ENCODE measurements at places on chromosomes 7 and 10.

- DNase-seq = no peak
Measured at GRCh38 chr7:52498366-52498765, 537.1 kb upstream of the POM121L12 start.

DNA sequence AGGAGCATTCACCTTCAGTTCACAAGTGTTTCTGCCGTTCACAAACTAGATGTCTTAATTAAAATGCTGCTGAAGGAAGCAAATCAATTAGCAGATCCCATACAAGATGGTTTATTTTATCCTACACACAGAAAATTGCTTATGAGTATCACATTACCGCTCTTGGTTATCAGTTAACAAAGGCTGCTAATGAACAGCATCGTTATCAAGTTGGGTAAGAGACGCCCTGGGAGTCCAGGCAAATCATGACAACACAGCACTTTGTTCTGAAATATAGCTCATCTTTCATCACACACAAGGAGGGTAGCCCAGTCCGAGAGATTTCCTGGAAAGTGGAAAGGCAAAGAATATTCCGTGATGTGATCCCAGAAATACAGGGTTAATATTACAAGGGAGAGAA, 20.8 kb upstream of the FAM170B start:
- no peak for DNase-seq

DNA sequence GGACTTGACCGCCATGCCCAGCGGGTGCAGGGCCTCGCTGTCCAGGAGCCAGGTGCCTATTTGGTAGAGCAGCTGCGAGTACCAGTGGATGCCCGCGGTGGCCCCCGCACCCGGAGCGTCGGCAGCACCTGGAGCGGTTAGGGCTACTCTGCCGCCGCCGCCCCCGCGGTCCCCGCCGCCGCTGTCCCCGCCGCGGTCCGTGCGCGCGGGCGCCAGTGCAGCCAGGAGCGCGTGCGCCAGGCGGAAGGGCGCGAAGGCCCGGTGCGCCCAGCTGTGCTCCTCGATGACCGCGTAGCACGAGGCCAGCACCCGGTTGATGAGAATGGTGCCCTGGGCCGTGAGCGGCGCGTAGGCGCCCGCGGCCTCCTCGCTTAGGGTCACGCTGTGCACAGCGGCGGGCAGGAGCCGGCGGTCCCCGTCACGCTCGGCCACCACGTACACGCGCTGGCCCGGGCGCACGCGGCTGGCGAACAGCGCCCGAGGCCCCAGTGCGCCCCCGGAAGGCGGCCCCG, 9.3 kb downstream of the SHH start:
- DNase-seq = no peak

- DNase-seq = no peak
Measured at GRCh38 chr10:75229971-75230370, 5.8 kb downstream of the COMTD1 start.

- no peak for DNase-seq
Measured at GRCh38 chr10:96368971-96369370, 10.2 kb upstream of the OPALIN start.

DNA sequence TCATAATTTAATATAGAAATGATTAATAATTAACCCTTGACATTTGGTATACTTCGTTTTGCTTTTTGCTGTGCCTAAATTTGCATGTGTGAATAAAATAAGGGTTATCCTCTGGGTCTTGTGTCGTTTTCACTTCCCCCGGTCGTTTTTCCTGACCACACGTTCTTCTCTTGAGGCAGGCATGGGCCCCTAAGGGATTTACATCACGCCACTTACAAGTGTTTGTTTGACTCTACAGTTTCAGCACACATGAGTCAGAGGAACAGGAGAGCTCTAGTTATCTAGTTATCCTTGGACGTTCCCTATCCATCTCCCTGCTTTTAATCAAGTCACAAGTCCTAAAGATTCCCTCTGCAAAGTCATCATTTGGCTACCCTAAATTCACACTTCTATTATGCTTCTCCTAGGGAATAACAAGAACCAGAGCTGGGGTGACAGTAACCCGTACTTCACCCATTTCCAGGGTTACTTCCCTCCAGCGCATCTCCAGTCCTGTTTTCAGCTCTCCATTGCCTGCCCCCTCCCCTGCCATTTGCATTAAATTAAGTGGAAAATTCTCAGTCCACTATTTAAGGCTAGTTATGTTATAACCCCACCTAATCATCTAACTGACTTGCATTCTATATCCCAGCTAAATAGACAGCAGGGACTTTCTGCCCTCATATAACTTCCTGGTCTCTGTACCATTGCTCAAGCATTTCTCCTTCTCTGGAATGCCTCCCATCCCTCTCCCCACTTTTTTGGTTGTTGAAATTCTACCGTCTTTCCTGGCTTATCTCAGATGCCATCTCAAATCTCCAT, 206.9 kb downstream of the PTEN start:
- no peak for DNase-seq

GRCh38 chr7:13852281-13852968, 137.0 kb downstream of the ETV1 start:
- no peak for DNase-seq

- no peak for DNase-seq
Measured at GRCh38 chr7:155753446-155753965, 58.8 kb downstream of the SHH start.

DNA sequence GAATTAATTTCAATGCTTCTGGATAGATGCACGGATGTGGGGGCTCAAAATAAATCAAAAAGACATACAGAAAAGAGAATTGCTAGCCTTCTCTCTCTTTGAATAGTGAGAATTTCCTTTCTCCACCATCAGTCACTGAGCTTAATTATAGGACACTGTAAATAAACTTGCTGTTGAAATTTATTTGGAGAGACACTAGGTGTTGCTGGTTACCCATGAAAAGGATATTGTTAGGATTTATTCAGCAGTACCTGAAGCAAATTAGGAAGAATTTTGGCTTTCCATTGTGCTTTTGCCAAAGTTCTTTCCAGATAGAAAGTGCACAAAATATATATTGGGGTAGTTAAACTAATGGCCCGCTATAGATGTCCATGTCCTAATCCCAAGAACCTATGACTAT, 27.6 kb downstream of the GCC1 start:
- DNase-seq = no peak

DNA sequence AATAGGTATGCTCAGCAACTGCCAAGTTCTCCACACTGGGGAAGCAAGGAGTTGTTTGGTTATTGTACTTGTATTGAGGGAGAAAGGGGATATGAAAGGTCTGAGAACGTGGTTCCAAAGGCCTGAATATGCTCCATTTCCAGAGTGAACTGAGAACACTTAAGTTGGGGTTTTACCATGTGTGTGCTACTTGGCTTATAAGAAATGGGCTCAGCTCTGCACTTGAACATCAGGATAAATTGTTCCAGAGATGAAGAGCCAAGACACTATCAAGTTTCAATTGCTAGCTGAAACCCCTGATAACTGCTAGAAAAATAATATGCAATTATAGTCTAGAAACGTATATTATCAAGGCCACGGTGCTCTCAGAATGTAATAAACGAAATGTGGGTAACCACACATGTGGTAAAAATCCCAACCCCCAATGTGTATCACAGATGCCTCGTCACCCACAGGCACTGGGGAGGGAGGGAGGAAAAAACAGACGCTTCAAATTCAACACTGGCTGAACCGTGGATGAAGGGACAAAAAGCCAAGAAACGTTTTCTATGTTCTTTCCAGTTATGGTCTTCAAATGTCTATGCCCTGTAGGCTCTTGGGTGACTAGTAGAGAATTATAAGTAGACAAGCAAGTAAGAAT, 16.3 kb downstream of the ELMO1 start:
- peak; percentile 65 for DNase-seq

DNA sequence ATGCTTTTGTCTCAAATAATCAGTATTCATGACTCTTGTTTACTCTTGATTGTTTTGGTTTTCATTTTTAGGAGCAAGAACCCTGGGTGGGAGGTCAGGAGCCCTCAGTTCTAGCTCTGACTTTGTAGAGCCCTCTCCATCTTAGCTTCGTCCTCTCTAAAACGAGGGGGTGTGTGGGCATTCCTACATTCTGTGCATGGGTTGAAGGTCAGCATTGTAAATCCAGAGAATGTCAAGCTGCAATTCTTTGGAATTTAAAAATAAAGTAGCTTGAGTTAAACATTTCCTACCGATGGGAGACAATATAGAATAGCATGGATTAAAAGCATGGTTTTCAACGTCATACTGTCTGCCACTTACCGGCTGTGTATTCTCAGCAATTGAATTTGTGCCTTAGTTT, 128.3 kb downstream of the PRPF18 start:
- no peak for DNase-seq

- no peak for DNase-seq
Measured at GRCh38 chr7:40655426-40655825, 520.6 kb downstream of the SUGCT start.

- no peak for DNase-seq
Measured at GRCh38 chr7:79822620-79823240, 311.9 kb upstream of the GNAI1 start.

DNA sequence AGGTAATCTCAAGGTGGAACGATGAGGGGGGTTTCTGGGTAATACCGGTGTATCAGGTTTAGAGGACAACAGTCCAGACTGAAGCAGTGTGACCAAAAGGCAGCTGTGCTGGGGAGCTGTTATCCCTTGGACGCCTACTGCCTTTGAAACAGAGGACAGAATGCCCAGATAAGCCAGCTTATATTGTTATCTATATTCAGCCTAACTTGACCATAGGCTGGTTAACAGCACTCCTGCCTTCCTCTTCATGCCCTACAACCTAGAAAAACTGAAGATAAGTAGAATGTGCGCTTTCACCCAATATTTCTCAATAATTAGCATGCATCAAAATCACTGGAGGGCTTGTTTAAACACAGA, 44.9 kb downstream of the IL6 start:
- no peak for DNase-seq

DNA sequence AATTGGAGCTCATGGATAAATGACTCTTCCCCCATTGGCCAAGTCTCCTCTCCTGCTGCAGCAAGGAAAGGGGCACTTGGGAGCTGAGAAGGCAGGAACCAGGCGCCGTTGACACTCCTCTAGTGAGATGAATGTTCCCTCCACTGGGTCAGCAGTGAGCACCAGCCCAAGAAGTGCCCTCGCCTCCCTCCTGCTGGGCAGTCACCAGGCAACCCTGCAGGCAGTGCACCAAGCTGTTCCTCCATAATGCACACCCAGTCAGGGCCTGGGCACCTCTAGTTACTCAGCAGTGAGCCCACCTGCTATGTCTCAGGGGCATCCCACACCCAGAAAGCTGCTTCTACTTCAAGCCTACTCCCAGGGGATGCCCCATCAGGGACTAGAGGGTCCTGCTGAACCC, 84.3 kb downstream of the KCNMA1 start:
- DNase-seq = no peak

DNA sequence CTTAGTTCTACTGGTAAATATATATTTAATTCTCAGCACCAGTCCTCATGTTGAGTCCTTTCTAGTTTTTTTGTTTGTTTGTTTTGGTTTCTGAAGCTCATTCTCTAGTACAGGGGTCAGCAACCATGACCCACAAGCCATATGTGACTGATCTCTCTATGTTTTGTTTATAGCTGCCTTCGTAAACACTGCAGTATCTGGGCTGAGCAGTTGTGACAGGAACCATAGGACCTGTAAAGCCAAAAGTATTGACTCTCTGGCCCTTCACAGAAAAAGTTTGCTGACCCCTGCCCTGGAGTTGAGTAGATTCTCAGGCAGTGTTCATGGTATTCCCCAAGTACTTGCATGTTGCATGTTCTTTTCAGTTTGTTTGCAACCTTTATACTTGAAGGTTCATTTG, 20.8 kb downstream of the NET1 start:
- no peak for DNase-seq

DNA sequence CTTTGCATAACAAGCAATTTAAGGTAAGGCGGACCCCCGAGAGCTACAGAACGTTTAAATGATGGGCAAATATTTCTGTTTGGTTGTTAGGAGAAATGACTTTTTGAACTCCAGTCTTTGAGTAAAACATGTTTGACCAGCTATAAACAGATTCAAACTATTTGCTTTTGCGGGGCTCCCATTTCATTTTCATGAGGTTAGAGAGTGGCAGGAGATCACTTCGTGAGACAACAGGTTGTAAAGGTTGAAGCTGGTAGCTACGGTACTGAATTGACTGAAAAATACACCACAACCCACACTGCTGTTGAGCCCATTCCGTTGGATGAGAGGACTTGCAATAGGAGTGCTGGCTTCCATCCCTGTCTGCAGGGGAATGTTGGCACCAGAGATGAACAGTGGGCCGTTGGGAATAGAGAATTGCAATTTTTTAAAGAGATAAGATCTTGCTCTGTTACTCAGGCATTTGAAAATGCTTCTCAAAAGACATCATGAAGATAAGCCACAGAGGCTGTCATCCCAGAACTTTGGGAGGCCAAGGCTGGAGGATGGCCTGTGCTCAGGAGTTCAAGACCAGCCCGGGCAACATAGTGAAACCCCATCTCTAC, 65.7 kb upstream of the CARD11 start:
- DNase-seq = no peak

Measured in activated CD4-positive, alpha-beta T cell treated with anti-CD3 and anti-CD28 coated beads, Interleukin-2, amount 10 ng/mL, durations not matched to agents 7 days and 5 days (primary cell).